ENCODE measurements at places on chromosomes 6 and 20. TPM values are rescaled to one million over a fixed set of nuclear protein-coding genes. Genes with fewer than 3 reads are reported as not detected.

DNA sequence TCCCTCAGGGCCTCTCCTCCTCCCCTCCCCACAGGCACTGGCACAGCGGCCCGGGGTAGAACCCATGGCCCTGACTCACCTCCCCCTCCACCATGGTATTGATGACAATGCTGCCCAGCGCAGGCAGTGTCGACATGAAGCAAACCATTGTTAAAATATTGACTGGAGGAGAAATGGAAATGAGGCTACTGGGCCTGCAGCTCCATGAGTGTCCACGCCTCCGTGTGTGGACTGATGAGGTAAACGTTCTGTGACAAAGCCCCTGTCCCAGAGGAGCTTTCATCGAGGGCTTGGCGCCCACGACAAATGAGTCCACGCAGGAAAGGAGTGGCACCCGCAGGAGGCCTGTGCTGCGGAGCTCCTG, 402.7 kb downstream of the TAF4 start:
- no peak for DNase-seq
- no peaks in the 10 kb centered on the region for H3K27me3 ChIP-seq
- H3K4me3 ChIP-seq, result no peak overlapping the region
- no peaks in the 10 kb centered on the region for H3K36me3 ChIP-seq

DNA sequence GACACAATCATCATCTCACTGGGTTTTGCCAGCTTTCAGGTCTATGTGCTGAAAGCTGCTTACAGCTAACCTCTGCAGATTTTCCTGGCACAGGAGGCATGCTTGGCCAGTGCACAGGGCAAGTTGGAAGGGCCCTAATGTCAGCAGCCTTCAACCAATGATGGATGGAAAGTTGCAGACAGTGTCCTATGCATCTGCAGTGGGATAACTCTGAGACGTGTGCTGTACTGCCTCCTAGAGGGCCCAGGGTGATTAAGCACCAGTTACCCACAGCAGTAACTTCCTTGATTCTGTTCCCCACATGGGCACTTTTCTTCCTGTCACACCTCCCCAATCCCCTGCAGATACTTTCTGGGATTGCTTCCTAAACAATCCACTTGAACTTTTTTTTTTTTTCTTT, 38.6 kb downstream of the OVOL2 start:
- DNase-seq, result no peak
- no peak overlapping the region for H3K27ac ChIP-seq
- H3K36me3 ChIP-seq, result no peaks in the 10 kb centered on the region
- no peaks in the 10 kb centered on the region for H3K27me3 ChIP-seq
- no peak overlapping the region for H3K4me3 ChIP-seq

DNA sequence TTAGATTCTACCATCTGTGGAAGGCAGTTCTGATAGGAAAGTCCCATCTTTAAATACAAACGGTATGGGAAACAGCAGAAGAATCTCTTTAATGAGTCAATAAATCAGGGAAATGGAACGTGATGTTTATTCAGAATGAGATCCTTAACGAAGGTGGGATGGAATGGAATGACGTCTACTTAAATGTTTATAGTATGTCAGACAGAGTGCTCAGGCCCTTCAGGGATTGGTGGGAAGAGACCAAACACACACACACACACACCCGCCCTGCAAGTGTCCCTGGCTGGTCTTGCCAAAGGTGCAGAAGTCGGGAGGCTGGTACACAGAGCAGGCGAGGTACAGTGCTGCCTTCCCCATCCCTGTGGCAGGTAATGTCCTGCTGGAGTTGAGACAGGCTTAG, 164.0 kb downstream of the FARS2 start:
- no peak overlapping the region for H3K4me3 ChIP-seq
- no peak overlapping the region for H3K27ac ChIP-seq
- no peaks in the 10 kb centered on the region for H3K4me1 ChIP-seq
- no peaks in the 10 kb centered on the region for H3K36me3 ChIP-seq

- H3K4me1 ChIP-seq, result no peaks in the 10 kb centered on the region
- H3K27ac ChIP-seq, result no peak overlapping the region
- no peak for DNase-seq
- no peak overlapping the region for H3K4me3 ChIP-seq
These were observed 53.6 kb upstream of the TNFAIP3 start for GRCh38 chr6:137813308-137813970.

GRCh38 chr6:7448232-7448631, 58.6 kb downstream of the RIOK1 start:
- no peak for DNase-seq
- no peak overlapping the region for H3K27ac ChIP-seq
- H3K27me3 ChIP-seq, result no peaks in the 10 kb centered on the region
- no peaks in the 10 kb centered on the region for H3K4me1 ChIP-seq

DNA sequence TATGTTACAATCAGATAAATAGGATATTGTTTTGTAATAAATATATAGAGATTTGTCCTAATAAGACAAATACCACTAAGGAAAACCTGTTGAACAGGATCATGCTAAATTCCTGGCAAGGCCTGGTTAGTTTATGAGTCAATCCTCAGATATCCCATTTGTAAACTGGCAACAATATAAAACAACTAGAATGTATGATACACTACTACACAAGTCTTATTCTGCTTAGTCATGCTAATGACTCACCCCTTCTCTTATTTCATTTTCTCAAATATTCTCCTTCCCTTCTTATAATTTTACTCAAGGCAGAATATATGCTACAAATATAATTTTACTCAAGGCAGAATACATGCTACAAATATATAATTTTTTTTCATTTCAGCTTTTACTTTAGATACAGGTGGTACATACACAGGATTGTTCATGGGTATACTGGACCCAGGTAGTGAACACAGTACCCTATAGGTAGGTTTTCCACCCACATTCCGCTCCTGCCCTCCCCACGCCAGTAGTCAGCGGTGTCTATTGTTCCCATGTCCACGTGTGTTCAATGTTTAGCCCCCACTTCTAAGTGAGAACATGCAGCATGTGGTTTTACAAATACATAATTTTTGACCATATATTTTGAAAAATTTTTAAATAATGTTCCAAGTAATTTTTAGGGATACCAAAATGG, 6.3 kb downstream of the OSER1 start:
- H3K4me1 ChIP-seq, result peaks cover 32% of the 10 kb centered on the region
- peak overlapping the region; percentile 78 for H3K27ac ChIP-seq
- H3K27me3 ChIP-seq, result no peaks in the 10 kb centered on the region
- peaks cover 27% of the 10 kb centered on the region for H3K36me3 ChIP-seq
- no peak overlapping the region for H3K4me3 ChIP-seq
- no peak for DNase-seq

DNA sequence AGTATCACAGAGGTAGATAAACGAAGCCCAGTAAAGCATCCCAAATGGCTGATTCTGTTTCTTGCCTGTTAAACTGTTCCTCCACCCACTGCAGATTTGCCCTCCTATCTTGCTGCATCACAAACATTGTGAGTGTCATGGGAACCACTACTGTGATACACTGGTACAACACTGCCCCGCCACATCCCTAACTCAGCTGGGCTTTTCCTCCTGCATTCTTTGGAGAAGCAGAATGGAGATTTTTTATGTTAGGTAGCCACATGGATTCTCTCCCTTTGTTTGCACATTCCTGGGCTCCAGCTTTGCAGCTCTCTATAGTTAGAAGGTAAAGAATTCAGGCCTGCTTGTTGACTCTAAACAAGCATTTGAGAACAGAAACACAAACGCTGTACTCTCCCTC, 234.1 kb downstream of the TMEM242 start:
- H3K4me1 ChIP-seq, result peaks cover 12% of the 10 kb centered on the region
- no peaks in the 10 kb centered on the region for H3K36me3 ChIP-seq
- no peak for DNase-seq
- no peak overlapping the region for H3K4me3 ChIP-seq
- no peaks in the 10 kb centered on the region for H3K27me3 ChIP-seq

DNA sequence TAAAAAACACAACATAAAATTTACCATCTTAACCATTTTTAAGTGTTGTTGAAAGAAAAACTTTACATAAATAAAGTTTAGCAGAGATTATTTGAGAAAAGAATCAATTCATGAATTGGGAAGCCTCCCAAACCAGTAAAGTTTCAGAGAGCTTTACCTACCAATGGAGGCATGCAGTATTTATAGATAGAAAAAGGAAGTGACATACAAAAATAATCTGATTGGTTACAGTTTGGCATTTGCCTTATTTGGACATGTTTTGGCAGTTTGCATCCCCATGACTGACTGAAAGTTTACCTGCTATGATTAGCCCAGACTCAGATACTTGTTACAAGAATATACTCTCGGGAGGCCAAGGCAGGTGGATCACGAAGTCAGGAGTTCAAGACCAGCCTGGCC, 3.7 kb upstream of the CMTR1 start:
- H3K27me3 ChIP-seq, result no peaks in the 10 kb centered on the region
- peaks cover 4% of the 10 kb centered on the region for H3K4me1 ChIP-seq
- H3K4me3 ChIP-seq, result no peak overlapping the region
- no peak overlapping the region for H3K27ac ChIP-seq
- no peak for DNase-seq

DNA sequence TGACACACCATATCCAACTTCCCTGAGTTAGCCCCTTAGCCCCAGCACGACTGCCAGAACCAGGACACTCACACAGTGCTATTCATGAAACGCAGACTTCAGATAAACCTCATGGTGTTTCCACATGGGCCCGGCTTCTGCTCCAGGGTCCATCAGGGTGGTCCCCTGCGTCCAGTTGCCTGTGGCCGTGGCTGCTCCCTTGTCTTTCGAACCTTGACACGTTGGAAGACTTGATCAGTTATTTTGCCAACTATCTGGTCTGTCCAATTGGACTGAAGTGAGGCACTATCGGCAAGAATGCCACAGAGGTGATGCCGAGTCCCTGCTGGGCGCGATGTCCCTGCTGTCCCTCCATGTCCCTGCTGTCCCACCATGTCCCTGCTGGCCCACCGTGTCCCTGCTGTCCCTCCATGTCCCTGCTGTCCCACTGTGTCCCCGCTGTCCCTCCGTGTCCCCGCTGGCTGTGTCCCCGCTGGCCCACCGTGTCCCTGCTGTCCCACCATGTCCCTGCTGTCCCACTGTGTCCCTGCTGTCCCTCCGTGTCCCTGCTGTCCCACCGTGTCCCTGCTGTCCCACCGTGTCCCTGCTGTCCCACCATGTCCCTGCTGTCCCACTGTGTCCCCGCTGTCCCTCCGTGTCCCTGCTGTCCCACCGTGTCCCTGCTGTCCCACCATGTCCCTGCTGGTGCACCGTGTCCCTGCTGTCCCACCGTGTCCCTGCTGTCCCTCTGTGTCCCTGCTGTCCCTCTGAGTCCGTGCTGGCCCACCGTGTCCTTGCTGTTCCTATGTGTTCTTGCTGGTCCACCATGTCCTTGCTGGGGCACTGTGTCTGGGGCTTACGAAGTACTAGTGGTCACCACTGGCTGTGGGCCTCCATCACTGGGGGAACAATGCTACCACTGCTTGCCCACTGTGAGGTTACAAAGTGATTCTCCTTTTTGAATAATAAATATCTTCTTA, 251.4 kb downstream of the DLL1 start:
- no peaks in the 10 kb centered on the region for H3K4me1 ChIP-seq
- DNase-seq, result no peak
- H3K36me3 ChIP-seq, result no peaks in the 10 kb centered on the region
- no peak overlapping the region for H3K27ac ChIP-seq

DNA sequence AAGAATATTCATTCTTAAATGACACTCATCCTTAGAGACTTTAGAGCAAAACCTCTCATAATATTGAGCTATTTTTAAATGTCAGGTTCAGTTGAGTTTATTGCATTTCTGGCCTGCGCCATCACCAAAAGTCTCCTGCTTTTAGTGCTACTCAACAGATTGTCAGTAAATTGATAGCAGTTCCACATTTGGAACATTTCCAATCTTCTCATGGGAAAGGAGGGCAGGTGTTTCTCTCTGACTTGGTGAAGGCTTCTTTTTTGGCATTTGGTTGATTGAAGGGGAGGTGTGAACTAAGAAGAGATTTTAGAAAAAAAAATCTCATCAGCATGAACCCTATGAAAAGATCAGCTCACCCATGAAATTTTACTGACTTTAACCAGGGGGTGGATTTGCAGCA, 125.9 kb upstream of the INSM1 start:
- no peaks in the 10 kb centered on the region for H3K36me3 ChIP-seq
- H3K4me1 ChIP-seq, result no peaks in the 10 kb centered on the region
- H3K27ac ChIP-seq, result no peak overlapping the region
- no peak overlapping the region for H3K4me3 ChIP-seq
- DNase-seq, result no peak

DNA sequence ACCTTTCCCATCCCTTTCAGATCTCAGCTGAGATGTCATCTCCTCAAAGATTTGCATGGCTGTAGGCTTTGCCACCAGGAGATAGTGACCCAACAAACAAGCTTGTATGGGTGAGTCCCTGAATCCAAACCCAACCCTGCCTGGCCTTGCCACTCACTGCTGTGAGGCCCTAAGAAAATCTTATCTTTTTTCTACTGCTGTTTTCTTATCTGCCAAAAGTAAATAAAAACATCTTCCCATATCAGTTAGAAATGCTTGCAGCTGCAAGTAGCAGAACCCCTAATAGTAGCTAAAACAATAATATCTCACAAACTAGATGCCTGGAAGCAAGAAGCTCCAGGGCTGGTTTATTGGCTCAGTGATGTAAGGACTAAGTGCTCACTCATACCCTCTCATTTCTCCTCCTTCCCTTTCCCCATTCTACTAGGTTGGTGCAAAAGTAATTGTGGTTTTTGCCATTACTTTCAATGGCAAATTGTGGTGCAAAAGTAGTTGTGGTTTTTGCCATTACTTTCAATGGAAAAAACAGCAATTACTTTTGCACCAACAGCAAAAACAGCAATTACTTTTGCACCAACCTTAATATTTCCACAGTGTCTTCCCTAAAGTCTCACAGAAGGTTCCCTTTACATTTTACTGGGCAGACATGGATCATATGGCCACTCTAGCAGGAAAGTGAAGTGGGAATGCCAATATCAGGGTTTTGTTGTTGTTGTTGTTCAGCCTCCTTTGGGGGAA, 56.7 kb upstream of the PSMF1 start:
- no peaks in the 10 kb centered on the region for H3K36me3 ChIP-seq
- H3K4me1 ChIP-seq, result no peaks in the 10 kb centered on the region
- no peak overlapping the region for H3K27ac ChIP-seq
- DNase-seq, result no peak

The VWA7 gene
- total RNA-seq, result 4.0 TPM

The NTSR1 gene
- not detected for total RNA-seq

The LPA gene
- not detected for total RNA-seq

The FYN gene
- 67.0 TPM for total RNA-seq

The HTR1E gene
- 0.33 TPM for total RNA-seq

The MAD2L1BP gene
- total RNA-seq, result 15.9 TPM

The ZFP57 gene
- not detected for total RNA-seq

The PRL gene
- not detected for total RNA-seq

The PRSS16 gene
- 32.0 TPM for total RNA-seq

All from thyroid gland (tissue), 4 donors.